ENCODE measurements at places on chromosomes 6 and 20.

DNA sequence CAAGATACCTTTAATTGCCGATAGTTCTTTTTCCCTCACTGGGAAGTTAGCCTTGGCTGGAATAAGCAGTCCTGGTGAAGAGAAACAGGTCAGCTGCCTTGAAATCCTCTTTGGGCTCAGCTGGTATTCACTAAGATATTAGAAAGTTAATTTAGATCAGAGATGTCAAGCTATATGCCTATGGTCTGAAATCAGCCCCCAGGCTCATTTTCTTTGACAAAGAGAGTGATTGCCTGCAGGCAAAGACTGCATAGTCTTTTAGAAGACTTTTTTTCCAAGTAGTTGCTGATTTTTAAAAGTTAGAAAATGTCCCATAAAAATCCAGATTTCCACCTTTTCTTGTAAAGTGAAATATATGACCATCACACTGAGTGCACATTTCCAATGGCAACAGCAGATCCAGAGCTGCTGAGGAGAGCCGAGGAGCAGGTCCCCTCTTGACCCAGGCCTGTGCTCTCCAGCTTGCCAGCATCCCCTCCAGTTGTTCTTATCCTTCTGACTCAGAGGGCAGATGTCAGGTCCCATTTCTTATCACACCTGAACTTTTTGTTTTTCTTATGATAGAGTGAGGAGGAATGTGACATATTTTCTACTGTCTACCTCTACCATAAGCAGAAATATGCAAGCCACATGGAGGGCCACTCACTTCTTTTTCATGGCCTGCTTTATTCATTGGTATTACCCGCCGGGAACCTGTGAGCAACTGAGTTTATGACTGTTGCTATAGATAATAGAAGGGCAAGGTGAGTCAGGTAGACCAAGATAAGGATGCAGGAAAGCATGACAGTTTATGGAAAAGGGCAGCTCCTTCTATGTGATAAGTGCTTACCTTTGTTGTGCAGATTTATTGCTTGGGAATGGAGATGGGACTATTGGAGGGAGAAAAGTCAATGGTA is 17.6 kb upstream of the L3MBTL3 start:
- no peak for DNase-seq

DNA sequence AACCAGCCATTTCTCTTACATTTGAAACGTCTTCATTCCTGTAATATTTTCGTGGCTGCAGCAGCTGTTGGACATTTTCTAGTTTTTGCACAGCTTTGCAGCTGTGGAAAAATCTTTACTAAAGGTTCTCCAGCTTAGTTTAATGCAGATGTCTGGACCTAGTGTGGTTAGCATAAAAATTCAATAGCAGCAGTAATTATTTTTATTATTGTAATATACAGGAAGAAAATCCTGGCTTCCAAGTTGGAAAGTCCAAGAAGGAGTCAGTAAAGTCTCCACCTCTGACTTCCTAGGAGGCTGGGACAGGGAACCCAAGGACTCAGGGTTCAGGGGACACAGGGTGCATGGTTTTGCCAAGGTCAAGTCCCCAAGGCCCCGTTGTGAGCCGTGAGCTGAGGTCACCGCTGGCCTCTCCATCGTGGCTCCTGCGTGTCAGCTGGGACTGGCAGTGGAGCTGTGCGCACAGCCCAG is 230.6 kb downstream of the FNDC1 start:
- DNase-seq: no peak

DNA sequence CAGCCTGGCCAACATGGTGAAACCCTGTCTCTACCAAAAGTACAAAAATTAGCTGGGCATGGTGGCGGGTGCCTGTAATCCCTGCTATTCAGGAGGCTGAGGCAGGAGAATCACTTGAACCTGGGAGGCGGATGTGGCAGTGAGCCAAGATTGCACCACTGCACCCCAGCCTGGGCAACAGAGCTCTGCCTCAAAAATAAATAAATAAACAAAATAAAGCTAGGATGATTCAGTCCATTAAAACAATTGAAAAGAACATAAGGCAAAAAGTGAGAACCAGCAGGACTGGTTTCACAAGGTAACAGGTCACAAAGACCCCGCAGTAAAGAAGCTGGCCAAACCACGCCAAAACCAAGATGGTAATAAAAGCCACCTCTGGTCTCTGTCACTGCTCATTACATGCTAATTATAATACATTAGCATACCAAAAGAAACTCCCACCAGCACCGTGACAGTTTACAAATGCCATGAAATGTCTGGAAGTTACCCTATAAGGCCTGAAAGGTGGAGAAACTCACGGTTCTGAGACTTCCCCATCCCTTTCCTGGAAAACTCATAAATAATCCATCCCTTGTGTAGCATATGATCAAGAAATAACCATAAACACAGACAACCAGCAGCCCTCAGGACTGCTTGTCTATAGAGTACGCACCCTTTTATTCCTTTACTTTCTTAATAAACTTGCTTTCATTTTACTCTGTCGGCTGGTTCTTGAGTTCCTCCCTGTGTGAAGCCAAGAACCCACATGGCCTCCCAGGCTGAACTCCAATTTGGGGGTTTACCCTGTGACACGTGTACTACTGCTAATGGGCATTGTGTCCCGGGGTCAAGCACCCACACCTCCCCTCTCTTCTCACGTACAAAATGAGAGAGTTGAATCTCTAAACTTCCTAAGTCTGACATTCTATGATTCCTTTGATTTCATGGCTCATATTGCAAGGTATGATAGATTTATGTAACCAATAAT is 10.2 kb downstream of the LAMA4 start:
- DNase-seq: no peak

DNA sequence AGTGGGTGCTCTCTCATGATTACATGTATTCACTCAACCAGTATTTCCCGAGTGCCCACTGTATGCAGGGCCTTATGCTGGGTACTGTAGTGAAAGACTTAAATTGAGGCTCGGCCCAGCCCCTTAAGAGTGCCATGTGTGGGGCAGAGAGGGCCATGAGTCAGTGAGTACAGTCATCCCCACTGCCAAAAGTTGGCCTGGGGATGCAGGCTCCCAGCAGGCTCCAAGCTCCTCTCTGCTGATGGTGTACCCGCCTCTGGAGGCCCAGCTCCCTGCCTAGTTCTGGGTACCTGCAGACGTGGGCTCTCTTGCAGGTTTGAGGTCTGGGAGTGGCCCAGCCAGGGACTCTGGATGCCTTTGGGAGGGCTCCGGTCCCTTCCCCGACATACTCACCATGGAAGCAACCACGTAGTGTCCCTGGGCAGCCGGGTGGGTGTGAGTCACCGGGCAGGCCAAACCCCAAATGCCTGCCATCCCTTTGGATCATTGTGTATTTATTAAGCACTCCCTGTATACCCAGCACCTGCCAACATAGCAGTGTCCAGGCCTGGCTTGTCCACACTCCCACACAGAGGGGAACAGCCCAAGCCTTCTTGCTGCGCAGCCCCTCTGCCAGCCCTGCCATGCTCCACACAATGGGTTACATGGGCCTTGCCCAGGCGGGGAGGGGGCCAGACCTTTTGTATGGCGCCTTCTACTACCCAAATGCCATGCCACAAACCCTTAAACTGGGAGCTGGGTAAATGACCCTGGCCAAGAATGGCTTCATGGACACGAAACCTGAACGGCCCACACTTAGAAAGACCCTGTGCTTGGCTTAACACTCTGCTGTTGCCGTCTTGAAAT is 153.6 kb downstream of the VEGFA start:
- DNase-seq: no peak

- DNase-seq: no peak
These were observed 126.7 kb downstream of the DST start for GRCh38 chr6:56516003-56516402.

DNA sequence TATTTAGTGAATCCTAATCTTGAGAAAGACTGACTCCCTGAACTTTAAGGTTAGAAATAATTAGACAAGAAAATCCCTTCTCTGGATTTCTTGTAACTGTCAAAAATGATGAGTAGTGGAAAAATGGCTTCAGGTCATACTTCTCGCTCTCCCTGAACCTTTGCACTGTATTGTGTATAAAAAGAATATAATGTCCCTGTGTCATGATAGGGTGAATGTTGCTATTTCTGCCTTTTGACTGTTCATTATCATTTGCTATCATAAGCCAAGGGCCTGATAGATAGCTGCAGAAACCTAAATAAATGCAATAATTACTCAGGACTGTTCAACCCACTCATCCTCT is 39.3 kb downstream of the ALDH8A1 start:
- DNase-seq: no peak

GRCh38 chr6:90294614-90294988 is 2.0 kb downstream of the BACH2 start:
- no peak for DNase-seq

GRCh38 chr20:48760403-48760983 is 67.3 kb downstream of the PREX1 start:
- DNase-seq: peak; percentile 63

DNA sequence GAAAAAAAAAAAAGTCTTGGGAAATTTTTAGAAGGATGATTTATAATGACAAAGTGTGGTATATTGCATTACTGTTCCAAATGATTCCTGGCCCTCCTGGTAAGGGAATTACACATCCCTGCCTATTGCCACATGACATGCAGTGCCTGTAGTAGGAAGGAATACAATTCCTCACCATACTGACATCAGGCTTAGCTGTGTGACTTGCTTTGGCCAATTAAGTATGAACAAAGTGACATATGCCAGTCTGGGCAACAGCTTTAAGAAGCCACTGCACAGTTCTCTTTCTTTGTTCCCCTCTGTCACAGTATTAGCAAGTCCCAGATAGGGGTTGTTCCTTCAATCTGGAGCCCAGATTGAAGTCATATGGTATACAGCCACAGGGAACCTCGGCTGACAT is 100.5 kb downstream of the KIF13A start:
- DNase-seq: no peak

GRCh38 chr6:7073821-7074525 is 33.8 kb upstream of the RREB1 start:
- DNase-seq: no peak

GRCh38 chr6:158042245-158042798 is 60.7 kb downstream of the SYNJ2 start:
- no peak for DNase-seq

DNA sequence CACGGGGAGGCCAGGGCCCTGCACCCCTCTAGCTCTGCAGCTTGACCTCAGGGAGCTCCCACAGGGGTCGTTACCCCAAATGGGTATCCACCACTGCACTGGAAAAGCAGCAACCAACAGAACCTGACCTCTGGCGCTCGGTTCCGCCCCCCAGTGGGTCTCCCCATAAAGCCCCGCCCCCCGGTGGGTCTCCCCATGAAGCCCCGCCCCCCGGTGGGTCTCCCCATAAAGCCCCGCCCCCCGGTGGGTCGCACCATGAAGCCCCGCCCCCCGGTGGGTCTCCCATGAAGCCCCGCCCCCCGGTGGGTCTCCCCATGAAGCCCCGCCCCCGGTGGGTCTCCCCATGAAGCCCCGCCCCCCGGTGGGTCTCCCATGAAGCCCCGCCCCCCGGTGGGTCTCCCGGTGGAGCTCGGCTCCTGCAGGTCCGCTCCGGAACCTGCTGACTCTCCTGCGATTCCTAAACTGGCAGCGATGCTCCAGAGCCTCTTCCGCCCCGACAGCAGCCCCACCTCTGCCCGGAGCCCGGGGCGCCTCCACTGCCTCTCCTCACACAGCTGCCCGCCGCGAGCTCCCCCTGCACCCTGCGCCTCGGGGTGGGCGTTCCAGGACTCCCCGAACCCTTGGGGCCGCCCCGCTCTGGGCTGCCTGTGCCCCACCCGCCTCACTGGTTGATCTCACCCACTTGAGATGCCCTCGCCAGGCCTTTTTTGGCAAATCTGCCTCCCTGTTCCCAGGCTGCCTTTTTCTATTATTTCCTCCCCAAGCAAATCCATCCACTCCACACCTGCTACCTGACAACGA is 12.1 kb downstream of the SLC2A4RG start:
- no peak for DNase-seq

- DNase-seq: no peak
These were observed 169.2 kb downstream of the OR2B2 start for GRCh38 chr6:27742833-27743573.

GRCh38 chr6:35377002-35377401 is 34.6 kb downstream of the PPARD start:
- DNase-seq: no peak

DNA sequence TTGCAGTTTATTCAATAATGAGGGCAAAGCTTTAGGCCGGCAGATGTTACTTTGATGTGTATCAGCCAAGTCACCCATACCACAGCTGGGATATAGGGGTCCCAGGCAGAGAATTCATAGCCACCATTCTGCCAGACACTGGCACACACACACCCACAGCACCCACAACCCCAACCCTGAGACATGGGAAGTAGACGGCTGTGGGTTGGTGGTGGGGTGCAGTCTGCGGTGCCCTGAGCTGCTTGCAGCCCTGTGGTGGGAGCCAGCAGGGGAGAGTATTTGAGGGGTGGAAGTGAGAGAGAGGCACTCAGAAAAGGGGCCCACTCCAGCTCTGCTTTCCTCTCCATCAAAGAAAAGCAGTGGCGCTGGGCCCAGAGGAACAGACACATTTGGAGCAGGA is 125.3 kb downstream of the FOXO3 start:
- no peak for DNase-seq

DNA sequence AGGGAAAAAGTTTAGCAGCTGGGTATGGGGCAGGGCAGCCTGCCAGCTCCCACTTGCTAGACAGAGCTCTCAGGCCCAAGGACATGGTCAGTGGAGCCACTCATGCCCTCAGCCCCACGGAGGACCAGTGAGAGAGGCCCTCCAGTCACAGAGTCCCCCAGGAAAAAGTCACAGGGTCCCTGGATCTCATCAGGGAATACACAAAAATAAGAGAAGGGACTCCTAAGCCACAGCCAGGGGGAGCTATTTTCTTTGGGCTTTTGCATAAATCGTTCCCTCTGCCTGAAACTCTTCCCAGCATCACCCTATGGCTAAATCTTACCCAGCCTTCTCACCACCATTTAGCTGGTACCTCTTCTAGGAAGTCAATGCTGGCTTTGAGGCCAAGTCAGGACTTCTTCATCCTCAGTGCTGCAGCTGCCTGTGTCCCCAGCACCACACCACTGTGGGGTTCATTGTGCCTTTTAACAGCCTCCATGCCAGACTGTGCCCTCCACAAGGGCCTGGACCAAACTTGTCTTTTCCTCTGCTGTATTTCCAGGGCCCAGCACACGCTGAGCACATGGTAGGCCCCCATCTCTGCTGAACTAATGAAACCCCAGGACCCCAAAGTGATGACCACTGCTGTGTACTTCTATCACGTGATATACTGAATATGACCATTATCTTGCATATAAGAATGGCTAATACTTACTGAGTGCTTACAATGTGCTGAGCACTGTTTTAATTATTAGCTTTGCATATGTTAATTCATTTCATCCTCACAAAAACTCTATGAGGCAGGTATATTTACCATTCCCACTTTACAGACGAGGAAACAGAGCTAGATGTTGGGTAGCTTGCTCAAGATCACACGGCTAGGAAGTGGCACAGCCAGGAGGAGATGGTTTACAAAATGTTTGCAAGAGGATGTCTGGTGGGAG is 2.0 kb downstream of the ZNF335 start:
- peak; percentile 27 for DNase-seq

- no peak for DNase-seq
These were observed 23.6 kb downstream of the CDC5L start for GRCh38 chr6:44411141-44411540.

DNA sequence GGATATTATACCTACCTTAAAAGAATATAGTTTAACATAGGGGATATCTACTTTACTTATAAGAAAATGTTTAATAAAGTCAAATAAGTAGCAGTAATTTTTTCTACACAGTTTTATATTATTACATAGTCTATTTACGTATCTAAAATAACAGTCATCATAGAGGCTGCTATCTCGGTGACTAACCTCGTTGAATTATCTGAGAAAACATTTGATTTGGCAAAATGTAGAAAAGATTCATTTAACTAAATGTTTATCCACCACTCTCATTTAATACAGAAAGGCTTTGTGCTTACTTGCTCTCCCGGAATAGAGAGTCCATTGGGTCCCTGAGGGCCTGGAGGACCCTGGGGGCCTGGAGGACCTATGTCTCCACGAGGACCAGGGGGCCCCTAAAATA is 103.6 kb downstream of the COL12A1 start:
- DNase-seq: no peak

GRCh38 chr6:156045401-156046267 is 590.0 kb upstream of the NOX3 start:
- DNase-seq: no peak

Measured in GDM1 (cell line).